ENCODE measurements at places on chromosomes 3 and 15.

- DNase-seq: peak; percentile 69
Observed at GRCh38 chr3:191066669-191067068, 132.4 kb upstream of the OSTN start.

DNA sequence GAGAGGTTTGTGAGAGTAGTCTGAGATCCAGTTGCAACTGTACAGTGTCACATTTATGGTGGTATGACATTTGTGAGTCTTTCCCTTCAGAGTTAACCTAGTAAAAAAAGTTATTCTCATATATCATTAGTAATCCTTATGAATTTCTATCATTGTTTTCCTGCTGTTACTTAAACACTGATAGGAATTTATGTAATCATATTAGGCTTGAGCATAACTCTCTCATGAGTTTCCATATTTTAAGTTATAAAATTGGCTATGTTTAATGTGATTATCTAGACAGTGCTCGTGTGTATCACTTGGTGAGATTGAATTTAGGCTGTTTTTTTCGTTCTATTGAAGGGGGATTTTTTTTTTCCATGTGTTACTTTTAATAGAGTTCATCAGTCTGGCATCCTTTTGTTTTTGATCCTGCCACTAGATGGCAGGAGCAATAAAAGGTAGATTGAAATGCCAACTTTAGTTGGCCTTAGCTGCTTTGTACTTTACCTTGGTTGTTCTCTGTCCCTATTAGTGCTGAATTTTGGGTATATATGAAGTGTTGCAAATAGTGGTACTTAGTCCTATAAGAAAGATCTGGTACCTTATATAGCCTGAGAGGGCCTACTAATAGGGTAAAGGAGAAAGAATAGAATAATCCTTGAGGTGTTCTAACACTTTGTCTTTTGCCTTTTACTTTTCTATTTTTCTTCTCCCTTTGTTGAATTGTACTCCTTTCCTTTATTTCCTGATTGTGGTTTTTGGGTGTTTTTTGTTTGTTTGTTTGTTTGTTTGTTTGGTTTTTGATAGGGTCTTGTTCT lies 17.9 kb downstream of the STT3B start:
- no peak for DNase-seq

DNA sequence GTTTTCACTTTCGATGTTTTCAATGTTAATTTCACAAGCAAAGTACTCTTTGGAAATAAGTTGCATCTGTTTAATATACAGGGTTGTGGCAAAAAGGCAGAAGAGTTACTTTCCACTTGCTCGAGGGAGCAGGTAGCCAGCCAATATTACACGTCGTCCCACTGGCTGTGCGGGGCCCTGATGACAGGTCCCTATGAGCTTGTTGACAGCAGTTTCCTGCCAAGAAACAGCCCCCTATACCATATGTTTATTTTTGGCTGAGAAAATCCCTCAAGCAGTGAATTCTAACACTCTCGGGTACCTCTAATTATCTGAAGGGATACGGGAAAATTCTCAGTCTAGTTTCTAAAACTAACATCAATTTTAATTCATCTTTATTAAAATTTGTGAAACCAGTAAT lies 116.8 kb upstream of the SGO1 start:
- no peak for DNase-seq

DNA sequence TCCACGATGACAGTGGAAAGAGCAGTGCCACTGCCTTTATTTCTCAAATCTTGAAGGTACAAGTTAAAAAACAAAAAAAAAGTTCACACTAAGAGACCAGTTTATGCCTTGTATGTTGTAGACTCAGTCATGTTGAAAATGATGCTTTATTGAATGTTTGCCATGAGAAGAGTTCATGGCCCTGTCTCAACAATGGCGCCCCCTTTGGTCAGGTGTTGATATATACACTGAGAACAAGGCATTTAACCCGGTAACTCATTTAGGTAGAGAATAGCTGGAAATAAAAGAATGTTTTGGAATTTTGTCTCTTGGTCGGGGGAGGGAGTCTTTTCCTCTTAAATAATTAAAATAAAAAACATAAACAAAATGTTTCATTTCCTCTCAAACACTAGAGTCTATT lies 145.6 kb upstream of the SLC2A2 start:
- no peak for DNase-seq

- no peak for DNase-seq
Observed at GRCh38 chr15:83219026-83219425, 11.4 kb upstream of the HDGFL3 start.

DNA sequence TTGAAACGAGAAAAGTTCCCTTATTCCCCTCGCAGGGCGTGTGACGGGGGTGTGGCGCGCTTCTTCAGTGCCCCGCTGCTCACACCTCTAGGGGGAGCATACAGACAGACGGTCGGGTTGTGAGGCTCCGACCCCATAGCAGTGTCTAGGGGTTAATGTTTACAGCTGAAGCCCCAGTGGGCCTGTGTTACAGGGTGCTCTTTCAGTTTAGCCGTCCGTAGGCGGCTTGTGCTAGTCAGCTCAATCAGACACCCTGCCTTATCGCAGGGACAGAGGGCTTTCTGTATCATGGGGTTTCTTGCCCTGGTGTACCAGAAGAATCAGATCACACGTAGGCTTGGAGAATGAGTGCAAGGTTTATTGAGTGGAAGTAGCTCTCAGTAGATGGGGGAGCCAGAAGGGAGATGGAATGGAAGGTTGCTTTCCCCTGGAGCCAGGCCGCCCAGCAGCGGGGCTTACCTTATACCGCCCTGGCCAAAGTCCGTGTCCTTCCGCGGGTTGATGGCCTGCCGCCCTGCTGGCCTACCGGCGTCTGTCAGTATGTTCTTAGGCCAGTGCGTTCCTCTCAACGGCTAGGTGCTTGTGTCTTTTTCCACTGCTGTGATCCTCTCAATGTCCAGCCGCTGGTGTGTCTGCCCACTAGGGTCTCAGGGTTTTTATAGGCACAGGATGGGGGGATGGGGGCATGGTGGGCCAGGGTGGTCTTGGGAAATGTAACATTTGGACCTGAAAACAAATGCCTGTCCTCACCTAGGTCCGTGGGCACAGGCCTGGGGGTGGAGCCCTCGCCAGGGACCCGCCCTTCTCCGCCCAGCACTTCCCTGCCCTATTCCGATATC lies 32.2 kb upstream of the ACP3 start:
- DNase-seq: no peak

GRCh38 chr3:69929019-69929418 lies 70.5 kb upstream of the SAMMSON start:
- DNase-seq: no peak

- DNase-seq: no peak
Observed at GRCh38 chr15:43985976-43986680, 159.3 kb downstream of the WDR76 start.
